Testis (tissue), 5 donors: ENCODE measurements at places on chromosomes 3 and 15.

DNA sequence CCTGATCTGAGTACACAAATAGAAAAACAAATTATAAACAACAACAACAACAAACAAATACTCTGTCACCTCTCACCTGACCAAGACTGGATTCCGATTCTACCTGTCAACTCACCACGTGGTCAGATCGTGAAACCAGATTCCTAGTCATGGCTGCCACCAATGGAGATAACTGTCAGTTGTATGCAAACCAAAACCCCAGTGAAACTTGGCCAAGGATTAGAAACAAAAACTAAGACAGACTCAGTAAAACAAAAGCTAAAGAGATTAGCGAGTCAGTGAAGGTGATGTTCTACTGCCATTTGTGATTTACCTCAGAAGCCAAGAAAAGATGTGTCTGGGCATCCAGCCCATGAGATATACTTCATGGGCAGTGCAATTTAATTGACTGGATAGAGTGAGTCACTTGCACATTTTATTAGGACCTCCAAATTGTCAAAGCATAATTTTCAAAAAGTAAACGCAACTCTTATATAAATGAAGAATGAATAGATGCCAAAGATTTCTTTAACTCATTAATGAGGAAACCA, 31.1 kb downstream of the PHLDB2 start:
- DNase-seq: no peak

DNA sequence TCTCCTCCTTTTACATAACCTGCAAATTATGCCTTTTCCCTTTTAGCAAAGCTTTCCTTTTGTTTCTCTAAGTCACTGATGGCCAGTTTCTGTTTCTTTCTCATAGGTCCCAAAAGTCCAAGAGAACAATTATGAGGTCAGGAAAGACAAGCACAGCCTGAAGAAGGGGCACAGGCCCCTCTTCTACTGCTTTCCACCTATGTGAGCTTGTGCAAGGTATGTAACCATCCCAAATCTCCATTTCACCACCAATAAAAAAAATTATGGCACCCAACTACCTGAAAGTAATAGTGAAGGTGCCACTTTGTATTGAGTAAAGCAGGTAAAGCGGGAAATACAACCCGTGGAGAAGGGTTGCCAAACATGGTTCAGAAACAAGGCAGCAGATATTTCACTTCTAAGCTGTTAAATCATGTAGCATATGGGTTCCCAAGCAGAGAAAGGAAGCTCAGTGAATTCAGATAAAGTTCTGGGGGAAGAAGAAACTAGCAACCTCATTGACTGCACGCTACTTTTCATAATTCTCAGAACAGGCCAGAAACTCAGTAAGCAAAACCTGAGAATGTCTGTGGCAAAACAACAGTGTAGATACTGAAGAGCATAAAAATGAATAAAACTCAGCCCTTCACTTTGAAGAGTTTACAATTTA, 4.2 kb downstream of the PLOD2 start:
- no peak for DNase-seq

GRCh38 chr3:141355242-141355641, 13.1 kb upstream of the ZBTB38 start:
- no peak for DNase-seq

DNA sequence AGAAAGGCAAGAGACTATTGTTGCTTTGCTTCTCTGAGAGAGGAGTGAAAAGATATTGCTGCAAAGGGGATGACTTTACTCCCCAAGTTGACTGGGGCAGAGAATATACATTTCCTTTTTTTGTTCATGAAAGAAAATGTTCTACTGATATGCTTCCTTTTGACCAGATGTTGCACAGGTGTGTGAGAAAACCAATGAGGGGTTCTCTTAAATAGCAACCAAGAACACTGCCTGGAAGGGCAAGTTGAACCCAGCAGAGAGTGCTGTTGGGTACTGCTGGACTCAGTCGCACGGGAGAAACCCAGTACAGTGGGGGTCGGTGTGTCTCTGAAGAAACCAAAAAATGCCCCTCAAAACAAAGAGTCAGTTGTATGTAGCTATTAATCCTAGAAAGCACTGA, 101.2 kb downstream of the CHST2 start:
- no peak for DNase-seq

DNA sequence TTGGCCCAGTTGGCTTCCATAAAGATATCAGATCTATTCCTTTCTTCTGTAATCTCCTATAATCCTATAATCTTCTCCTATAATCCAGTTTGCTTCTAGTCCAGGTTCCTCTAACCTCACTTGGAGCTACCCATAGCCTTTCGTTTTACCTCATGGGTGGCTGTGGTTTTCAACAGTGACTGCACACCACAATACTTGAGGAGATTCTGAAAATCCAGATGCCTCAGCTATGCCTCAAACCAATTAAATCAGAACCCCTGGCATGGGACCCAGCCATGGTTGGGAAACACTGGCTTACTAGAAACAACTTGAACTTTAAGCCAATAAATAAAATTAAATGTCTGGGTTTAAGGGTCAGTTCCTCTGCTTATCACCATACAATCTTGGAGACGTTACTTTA, 86.1 kb upstream of the NTRK3 start:
- DNase-seq: no peak

DNA sequence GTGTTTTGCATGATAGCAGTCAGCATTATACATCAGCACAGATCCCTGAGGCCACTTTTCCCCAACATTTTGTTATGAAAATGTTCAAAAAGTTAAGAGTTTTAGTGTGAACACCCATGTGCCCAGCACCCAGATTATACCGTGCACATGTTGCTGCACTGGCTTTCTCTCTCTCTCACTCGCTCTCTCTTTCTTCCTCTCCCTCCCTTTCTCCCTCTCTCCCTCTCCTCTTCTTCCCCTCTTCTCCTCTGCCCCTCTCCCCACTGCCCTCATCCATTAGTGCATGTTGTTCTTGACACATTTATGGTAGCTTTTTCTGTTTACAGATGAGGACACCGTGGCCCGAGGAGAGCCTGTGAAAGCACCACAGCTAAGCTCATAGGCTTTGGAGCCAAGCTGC, 7.3 kb downstream of the FGD5 start:
- no peak for DNase-seq

DNA sequence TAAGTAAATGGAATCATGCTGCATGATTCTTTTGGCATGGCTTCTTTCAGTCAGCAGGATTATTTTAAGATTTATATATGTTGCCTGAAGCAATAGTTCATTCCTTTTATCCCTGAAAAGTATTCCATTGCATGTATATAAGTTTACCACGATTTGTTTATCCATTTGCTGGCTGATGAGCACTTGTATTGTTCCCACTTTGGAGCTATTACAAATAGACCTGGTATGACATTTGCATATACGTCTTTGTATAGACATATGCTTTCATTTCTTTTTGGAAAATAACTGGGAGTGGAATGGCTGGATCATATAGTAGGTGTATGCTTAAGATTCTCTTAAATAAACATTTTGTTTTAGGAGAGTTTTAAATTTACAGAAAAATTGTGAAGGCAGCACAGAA, 79.3 kb upstream of the CBLB start:
- no peak for DNase-seq

- no peak for DNase-seq
Measured at GRCh38 chr3:166445865-166446264, 608.6 kb upstream of the BCHE start.

DNA sequence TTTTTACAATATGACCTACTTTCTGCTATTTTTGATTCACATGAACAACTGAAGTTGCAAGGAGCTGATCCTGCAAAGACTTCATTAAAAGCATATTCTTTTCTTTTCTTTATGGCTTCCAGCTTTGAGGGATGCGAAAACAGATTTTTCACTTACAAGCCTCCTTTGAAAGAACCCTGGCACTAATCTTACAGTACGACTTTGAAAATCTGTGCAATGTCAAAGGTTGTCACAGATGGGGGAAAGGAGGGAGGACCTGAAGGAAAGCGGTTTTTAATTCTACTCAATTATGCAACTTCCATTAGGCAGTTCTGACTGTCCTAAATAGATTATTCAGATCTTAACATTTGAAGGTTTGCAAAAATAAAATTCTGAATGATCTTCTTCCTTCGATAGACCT, 130.5 kb downstream of the TNIK start:
- no peak for DNase-seq

DNA sequence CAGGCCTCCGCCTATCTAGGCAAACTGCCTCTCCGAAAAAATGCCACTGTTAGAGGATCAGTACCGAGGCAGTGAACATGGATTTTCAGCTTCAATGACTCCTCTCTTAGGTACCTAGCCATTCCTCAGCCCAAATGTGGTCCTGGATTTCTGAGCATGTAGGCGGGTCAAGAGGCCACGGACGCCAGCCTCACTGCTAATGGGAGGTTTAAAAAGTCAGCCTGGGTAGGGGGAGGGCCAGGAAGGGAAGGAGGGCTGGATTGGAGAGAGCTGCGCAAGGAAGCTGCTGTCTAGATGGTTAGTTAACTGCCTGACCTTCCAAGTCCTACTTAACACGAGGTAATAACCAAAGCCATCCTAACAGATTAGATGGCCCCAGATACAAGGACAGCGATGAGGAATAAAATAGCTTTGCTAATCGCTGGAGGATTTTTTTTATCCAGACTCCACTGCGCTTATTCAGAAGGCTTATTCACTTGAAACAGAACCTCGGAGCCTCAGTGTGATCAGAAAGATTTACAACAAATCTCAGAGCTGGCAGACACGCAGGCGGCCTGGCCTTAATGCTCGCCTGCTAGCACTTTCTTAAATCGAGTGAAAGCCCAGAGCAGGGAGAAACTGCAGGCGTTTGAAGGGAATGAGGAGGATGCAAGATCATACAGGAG, 34.3 kb downstream of the TLE3 start:
- DNase-seq: no peak

GRCh38 chr3:140731440-140732119, 53.7 kb downstream of the TRIM42 start:
- no peak for DNase-seq

DNA sequence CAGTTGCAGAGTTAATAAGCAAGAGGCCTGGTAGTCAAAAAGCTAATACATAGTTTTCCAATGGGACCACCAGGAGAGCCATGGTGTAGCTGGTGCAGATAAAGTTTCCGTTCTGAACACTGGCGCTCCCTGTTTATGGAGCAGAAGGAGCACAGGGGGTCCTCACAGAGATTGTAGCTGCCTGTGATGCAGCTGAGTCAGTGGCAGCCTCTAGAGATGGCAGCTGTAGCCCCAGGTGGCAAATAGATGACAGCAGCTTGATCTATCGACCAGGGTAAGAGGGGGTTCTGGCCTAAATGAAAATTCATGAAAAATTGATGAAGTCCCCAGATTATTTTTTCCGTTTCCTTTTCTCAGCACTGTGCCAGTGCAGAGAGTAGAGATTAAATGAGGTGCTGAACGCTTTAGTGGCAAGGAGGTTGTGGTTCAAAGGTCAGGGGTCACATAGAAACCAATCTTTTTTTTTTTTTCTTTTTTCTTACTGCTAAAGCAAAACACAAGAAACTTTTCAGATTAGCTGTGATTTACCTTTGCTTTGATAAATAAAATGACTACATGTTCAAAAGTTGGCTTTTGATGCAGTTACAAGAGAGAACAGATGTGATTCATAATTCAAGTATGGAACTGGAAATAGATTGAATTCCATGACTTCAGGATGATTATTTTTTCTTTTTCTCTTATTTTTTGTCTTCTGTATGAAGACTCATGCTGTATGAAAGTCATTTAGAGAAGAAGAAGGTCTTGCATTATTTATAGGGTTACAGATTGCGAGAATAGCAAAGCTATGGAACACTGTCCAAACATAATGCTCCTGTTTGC, 63.3 kb downstream of the ROBO2 start:
- no peak for DNase-seq

GRCh38 chr3:143352850-143353550, 233.4 kb downstream of the CHST2 start:
- no peak for DNase-seq

GRCh38 chr15:98774756-98775497, 126.6 kb downstream of the IGF1R start:
- no peak for DNase-seq

- DNase-seq: peak; percentile 33
Measured at GRCh38 chr3:160210799-160211221, 14.4 kb upstream of the C3orf80 start.

DNA sequence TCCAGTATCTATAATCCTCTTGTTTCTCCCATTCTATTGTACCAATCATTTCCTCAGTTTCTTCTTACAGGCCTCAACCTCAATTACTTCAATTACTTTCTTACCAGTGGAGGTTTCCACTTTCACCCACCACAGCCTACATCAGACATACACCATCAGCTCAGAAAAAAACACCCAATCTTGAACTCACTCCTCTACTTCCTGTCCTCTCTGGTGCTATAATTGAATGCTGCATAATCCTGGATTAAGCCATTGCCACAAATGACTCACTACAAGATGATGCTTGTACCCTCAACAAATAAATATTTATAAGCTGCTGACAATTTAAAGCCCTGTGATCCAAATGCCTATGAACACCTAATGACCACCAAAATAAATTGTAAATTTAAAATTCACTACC, 18.5 kb downstream of the RYK start:
- DNase-seq: no peak
